ENCODE measurements at places on chromosomes 7 and 10.

DNA sequence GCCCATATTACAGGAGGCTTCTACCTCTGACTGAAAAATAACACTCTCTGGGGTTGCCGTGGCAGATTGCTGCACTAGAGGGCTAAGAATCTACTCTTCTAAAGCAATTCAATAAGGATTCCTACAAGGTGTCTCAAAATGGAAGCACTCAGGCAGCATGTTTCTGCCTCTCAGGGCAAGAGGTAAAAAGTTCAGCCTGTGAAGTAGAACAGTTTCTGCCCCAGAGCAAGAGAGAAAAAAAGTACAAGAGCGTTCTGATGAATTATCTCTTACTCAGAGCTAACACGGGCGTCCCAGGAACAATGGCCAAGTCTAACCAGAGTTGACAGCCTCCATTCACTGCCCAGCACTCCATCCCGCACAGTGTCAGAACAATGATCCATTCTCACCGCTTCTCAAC lies 71.3 kb upstream of the TES start:
- no peak for DNase-seq

DNA sequence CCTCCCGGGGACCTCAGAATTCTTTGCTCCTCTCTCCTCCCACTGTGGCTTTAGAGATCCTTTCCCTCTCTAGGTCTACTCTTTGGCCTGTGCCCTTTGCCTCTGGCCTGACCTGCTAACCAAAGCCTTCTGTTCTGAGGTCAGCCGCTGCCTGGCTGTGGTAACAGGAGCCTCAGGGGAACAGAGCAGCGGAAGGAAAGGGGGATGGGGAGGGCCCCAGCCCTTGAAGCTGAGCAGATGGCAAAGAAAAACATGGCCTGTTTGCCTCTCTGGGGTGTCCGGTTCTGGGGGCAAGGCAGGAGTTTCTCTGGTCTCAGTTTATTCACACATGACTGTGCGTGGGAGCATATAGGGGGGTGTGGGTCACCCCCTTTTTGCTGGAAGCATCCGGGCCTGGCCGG lies 28.2 kb downstream of the COL26A1 start:
- DNase-seq: peak; percentile 56

DNA sequence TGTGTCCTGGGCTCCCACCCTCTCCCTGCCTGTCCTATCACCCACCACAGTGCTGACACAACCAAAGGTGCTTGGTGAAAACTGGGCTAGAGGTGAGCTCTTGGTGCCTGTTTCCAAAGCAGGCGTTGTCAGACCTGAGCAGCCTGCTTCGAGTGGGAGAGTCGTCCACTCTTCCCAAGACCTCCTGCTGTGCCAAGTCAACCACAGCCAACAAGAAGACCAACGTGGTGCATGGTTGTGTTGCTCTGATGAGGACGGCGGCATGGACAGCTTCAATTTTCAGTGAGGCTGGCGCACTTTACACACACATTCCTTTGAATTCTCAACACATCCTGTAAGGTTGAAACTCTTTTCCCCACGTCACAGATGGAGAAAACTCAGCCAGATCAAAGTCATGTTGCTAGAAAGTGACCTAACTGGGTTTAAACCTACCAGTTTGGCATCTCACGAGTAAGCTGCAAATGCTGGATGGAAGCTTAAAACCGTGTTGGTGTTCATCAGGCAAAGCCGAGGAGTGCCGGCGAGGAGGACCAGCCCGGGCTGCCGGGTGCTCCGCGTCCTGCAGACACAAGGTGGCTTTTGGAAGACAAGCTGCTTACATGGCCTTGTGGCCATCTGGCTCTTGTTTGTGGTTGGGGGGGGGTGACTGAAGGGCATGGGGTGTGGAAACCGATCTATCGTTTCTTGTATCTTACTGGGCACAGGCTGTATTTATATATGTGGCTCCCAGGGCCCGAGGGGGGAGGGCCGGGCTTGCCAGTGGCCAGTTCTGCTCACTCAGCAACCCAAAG lies 39.3 kb downstream of the INSIG1 start:
- DNase-seq: no peak

DNA sequence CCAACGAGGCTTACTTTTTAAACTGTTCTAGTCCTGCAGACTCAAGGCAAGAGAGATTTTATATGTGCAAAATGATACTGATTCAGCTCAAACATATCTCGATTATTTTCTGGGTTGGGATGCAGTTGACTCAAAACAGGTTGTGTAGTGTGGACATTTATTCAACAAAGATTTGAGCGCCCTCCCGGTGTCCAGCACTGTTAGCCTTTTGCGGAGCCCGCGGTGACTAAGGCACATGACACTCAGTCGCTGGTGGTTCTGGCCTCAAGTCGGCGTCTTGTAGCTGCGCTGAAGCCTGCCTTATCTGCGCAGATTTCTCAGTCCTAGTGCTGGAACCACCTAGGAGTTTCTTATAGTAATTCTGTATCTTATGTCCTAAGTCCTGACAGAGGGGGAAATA lies 938 bp upstream of the CADPS2 start:
- DNase-seq: peak; percentile 58

GRCh38 chr10:99526861-99527504 lies 5.8 kb upstream of the NKX2-3 start:
- DNase-seq: no peak

- peak; percentile 74 for DNase-seq
These were observed 117.6 kb upstream of the FAM204A start for GRCh38 chr10:118459642-118460193.

DNA sequence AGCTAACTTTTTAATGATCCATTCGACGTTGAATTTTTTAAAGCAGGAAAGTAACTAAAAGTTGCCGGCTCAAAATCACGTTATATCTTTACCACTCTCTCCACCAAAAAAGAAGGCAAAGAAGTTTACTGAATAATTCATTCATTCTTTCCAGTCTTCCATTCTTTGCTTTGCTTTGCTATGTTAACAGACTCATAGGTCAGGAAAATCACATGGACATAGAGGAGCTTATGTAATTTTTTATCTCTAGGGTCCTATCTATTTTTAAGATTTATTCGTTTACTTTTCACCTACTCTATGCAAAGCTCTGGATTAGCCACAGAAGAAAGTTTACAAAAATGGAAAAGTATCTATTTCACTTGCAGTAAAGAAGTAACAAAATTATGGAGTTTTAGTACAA lies 52.6 kb downstream of the MRC1 start:
- DNase-seq: no peak

DNA sequence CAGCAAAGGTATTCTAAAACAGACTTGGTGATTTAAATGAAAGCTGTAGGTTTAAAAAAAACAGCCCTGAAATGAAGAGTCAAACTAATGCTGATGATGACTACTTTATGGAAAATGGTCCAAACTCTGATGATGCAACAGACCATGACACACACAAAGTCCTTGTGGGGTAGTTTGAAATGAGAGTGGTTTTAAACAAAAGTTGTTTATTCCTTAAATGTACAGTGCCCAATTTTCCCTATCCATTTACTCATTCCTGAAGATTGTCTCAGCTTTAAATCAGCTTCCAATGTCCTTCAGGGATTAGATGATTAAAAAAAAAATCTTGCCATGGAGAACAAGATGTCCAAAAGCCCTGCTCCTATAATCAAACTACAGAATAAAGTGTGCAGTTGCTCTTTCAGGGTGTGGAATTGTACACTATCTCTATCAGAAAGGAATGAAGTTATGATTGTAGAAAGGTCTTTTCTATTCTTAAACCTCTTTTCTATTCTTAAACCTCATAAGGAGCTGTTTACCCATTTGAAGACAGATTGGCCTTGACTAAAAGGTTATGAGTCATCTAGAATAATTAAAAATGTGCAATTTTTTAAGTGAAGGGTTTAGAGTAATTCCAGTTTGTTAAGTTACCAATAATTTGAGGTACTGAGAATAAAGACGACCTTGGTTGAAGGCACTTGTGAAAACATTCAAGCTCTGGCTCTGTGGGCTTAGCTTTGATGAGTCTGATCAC lies 70.2 kb upstream of the ITGA8 start:
- no peak for DNase-seq

DNA sequence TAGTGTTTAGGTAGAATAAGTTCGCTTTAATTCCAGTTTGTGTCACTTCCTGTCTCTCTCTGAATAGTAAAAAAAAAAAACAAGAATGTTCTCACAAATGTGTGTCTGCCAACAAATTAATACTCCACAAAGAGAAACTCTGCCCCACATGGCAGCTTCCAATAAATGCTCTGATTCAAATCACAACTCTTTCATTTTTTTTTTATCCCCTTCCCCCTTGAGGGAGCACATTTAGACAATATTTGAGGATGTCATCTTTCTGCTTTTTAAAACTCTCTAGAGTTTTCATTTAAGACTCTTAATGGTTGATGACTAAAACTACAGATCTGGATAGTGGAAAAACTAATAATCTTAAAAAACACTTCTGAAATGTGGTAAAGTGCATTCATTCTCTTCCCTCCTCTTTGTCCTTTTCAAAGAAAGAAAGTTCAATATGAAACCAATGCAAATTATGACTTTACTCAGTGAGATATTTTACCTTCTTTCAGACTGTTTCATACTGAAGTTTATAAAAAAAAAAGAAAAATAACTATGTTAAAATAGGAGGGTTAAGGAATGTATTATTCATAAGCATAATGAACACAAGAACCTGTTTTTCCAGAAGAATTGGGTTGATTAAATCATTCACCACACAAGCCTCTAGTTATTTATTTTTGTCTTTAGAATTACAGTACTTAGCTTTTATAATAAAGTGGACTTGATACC lies 42.3 kb downstream of the ARID5B start:
- DNase-seq: no peak

DNA sequence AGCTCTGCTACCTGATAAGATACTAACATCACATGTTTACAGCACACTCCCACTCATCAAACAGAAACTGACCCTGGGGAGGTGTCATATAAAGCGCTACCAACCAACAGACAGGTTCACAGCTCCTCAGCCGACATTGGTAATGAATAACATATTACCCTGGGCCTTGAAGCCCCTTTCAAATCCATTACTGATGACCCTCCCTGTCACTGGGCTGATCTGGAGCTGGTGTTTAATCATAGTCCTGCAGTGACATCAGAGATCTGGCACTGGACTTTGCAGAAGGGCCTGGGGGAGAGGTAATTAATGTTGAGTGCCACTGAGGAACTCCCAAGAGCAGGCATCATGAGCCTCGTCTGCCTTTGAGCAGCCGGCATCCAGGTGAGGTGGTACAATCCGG lies 306.5 kb upstream of the NFE2L3 start:
- DNase-seq: no peak

GRCh38 chr10:111093741-111094380 lies 17.0 kb downstream of the ADRA2A start:
- no peak for DNase-seq

All from endothelial cell (in vitro differentiated cells).